ENCODE measurements at places on chromosomes 12 and 14.

DNA sequence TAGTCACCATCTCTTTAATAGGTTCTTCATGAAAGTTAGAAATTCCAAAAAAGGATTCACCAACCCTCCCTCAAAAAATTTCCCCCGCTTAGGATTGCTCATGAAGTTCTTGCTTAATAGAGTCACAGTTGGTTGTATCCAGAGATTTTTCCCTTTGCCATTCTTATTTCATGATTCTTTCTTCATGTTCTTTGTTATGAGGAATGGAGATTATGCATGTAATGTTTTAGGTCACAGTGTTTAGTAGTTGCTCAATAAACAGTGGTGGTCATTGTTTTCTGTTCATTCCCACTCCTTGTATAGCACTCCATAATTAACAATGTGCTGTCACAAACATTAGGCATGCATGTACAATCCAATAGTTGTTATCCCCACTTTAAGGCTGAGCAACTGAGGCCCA, 51.2 kb upstream of the RTRAF start:
- DNase-seq: no peak

- DNase-seq: no peak
These were observed 83.3 kb downstream of the ATXN7L3B start for GRCh38 chr12:74620921-74621320.

DNA sequence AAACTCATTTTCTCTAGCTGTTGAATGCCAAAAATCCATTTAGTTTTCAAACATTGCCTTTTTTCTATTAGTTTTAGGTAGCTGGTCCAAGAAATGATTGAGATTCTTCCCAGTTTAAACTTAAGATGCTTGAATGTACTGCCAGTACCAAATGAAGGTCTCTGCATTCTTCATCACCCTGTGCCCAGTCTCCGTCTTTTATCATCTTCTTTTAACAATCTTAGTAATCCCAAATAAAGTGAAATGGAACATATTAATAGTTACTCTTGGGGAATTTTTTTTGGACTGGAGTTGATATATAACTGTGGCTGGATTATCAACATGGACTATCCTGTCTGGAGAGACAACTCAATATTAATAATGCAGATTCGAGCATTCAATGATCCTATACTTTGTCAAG, 54.1 kb upstream of the PCED1B start:
- no peak for DNase-seq

GRCh38 chr12:49040364-49040855, 20.2 kb downstream of the KMT2D start:
- DNase-seq: no peak

GRCh38 chr14:92224358-92224954, 98.5 kb upstream of the SLC24A4 start:
- no peak for DNase-seq
